ENCODE measurements at places on chromosomes 6 and 20.

- no peak for DNase-seq
Measured at GRCh38 chr20:61042506-61043385, 209.3 kb upstream of the CDH4 start.

DNA sequence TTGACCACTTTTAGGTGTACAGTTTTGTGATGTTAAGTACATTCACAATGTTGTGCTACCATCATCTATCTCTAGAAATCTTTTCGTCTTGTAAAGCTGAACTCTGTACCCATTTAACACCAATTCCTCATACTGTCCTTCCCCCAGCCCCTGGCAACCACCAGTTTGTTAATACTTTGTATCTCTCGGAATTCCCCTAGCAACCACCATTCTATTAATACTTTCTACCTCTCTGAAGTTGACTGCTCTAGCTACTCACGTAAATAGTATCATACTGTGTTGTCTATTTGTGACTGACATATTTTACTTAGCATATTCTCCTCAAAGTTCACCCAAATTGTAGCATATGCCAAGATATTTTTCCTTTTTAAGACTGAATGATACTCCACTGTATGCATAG, 82.3 kb upstream of the CLDN20 start:
- DNase-seq, result no peak

- no peak for DNase-seq
Measured at GRCh38 chr6:101595276-101595675, 201.8 kb downstream of the GRIK2 start.

DNA sequence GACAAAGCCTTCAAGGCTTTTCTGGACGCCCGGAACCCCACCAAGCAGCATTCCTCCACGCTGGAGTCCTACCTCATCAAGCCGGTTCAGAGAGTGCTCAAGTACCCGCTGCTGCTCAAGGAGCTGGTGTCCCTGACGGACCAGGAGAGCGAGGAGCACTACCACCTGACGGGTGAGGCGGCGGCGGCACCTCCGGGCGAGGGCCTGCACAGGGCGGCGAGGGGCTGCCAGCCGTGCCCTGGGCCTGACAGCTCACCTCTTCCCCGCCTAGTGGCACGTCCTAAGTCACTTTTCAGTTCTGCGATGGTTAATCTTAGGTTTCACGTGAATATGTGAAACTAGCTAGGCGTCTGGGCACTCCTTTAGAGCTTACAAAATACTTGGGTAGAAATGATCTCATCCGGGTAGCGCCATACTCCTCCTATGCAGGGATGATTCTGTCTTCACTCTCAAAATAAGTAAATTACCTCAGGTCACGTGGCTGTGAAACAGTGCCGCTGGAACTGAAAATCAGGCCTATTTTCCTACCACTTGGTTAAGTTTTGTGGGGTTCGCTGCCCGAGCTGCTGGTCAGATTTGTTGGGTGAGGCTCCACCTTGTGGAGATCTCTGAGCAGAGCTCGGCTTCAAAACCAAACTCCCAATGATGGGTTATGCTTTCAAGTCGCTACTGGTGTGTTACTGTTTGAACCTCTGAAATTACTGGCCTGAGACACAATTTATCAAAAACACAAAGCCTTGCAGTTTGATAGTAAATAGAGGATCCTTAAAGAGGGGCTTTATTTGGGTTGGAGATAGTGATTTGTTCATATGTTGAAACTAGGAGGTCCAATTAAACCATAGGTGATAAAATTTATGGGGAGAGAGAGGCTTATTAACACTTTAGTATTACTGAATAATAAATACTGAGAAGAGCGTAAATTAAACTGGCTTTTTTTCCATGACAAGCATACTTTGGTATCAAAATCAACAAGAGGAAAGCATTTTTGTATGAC, 15.5 kb upstream of the CLDN20 start:
- peak; percentile 56 for DNase-seq

- DNase-seq, result no peak
Measured at GRCh38 chr6:149782337-149782736, 32.8 kb downstream of the PCMT1 start.

DNA sequence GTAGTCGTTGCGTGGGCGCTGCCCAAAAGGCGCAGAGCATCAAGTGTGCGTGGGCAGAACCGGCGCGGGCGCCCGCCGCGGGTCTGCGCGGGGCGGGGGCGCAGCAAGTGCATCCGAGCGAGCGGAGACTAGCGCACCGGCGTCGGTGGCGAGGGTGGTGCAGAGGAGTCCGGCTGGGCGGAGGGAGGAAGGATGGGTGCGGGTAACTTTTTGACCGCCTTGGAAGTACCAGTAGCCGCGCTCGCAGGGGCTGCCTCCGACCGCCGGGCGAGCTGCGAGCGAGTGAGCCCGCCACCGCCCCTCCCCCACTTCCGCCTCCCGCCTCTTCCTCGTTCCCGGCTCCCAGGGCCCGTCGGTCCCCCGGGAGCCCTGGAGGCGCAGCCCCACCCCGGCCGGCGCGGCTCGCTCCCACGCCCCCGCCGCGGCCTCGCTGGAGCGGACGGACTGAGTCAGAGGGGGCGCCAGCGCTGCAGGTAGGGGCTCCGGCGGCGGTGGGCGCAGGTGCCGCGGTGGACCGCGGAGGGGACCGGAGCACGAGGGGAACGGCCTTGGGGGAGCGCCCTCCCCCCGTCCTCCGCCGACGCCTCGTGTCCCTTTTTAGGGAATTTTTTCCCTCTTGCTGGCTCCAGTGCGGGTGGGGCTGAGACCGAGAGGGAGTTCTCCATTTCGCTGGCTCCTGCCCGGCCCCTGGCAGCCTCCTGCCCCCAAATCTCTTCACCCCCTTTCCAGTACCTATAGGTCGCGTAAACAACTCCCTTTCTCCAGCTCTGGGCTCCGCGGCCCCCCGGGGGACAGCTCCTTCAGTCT, 1.6 kb upstream of the DBNDD2 start:
- DNase-seq, result no peak

- DNase-seq, result no peak
Measured at GRCh38 chr6:92756912-92757311, 662.4 kb downstream of the EPHA7 start.

- no peak for DNase-seq
Measured at GRCh38 chr6:154526996-154527395, 16.5 kb upstream of the CNKSR3 start.

- DNase-seq, result no peak
Measured at GRCh38 chr20:48478806-48479585, 348.8 kb downstream of the PREX1 start.

GRCh38 chr20:43492101-43492500, 15.4 kb upstream of the L3MBTL1 start:
- DNase-seq, result no peak

DNA sequence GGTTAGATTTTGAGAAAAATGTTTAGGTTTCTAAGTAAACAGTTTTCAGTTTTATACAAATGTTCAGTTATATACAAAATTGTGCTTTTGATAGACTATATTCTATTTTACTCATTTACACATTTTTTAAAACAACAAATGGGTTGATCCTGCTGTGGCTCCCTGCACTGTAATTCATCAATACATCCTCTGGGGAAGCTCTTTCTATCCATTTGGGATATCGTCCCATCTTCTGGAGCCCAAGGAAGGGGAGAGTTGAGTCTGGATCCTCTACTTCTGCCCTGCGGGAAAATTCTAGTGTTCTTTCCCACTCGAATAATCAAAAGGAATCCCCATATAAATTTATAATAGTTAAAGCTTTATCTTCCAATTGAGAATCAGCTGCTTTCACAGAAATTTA, 75.0 kb downstream of the SYCP2L start:
- DNase-seq, result no peak

DNA sequence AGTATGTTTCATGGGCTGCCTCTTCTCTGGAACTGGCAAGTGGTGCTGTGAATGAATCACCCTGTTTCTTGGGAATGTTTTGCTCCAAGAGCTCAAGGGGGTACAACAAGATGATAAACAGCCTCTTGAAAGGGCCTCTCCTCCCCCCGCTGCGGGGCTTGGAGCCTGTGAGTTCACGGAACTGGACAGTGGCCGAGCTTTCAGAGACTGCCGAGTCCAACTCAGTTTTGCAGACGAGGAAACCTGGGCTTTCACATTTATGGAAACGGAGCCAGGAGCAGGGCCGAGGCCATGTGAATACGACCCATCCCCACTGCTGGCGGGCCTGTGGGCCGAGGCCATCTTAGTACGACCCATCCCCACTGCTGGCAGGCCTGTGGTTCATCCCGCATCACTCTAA, 18.2 kb upstream of the SRC start:
- peak; percentile 24 for DNase-seq

Data from AG04449 (cell line).